Cerebellar nuclear complex (tissue), 1 donor: ENCODE measurements at places on chromosomes 1 and 21.

DNA sequence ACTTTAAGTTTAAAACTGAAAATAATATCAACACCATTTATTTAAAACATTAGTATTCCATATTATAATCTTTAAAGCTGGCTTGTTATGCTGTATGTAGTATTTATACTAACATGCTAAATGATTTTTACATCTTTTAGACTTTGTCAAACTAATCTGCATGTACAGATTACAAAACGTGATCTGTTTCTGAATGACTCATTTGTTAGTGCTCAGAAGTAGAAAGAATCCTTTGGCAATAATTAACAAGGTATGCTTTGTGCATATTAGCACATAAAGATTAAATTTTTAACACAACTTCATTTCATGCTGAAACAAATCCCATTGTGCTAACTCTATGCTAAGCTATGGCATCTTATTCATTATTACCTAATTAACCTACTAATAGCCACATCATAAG is 242.4 kb downstream of the BARHL2 start:
- no peak for DNase-seq

DNA sequence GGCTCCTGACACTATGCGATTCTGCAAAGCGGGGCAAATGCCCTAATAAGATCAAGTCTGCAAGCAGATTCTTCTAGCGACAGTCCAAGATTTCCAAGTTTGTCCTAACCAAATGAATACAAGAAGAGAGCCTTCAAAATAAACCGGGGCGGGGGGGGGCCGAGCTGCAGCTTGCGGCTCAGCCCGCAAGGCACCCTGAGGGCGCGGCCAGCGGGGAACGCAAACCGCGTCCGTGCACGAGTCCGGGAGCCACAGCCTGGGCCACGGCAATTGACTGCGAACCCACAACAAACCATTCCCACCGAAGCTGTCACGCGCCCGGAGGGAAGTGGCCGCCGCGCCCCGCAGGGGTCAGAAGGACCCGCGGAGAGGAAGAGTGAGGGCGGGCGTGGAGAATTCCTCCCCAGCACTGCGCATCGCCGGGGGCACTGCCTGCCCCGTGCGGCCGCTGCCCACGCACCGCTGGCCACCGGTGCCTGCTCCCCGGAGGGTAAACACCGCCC is 687 bp downstream of the TGFBR3 start:
- DNase-seq = no peak

- DNase-seq = no peak
Observed at GRCh38 chr1:218478336-218478735, 133.2 kb downstream of the TGFB2 start.

- DNase-seq = no peak
Observed at GRCh38 chr1:112304126-112304525, 91.9 kb upstream of the CTTNBP2NL start.

DNA sequence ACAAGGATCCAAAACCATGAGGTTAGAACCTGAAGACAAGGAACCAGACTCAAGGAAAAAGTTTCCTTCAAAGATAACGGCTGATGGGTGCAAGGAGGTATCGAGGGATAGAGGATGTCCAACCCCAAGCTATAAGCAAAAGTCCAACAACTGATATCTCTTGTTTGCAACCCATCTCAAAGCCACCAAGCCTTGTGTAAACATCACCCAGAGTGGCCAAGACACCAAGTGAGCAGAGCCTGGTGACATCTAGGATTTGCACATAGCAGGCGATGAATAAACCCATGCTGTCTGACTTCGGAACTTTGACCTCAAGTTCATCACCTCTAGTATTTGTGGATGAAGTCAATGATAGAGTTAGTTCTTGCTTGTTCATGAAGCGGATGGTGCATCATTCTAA is 180.7 kb downstream of the ETS2 start:
- no peak for DNase-seq

GRCh38 chr1:20187103-20187812 is 940 bp upstream of the PLA2G2C start:
- no peak for DNase-seq

DNA sequence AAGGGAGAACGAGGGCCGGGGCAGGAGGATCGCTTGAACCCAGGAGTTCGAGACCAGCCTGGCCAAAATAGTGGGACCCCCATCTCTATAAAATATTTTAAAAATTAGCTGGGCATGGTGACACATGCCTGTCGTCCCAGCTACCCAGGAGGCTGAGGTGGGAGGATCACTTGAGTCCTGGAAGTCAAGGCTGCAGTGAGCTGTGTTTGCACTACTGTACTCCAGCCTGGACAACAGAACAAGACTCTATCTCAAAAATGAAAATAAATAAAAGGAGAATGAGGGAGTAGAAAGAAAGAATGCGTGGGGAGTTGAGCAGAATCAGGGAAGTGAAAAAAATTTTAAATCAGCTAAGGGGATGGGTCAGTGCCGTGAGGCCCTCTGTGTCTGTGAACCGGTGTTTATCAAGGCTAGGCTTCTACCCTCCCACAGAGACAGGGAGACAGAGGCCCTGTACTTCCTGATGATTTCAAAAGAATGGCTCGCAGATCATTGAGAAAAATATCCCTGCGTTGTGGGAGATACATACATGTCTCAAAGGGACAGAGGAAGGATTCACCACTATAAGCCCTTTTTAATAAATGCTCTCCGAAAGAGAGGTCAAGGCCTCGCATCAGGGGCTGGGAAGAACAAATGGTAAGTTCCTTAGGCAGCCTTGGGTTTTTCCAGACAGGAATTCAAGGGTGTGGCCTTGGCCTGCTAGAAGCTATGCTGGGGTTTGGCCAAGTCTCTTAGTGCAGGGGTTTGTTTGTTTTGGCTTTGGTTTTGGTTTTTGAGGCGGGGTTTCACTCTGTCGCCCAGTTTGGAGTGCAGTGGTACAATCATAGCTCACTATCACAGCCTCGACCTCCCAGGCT is 20.7 kb downstream of the IL10RB start:
- DNase-seq = no peak

GRCh38 chr1:201552941-201553351 is 14.0 kb downstream of the NAV1 start:
- DNase-seq = no peak

DNA sequence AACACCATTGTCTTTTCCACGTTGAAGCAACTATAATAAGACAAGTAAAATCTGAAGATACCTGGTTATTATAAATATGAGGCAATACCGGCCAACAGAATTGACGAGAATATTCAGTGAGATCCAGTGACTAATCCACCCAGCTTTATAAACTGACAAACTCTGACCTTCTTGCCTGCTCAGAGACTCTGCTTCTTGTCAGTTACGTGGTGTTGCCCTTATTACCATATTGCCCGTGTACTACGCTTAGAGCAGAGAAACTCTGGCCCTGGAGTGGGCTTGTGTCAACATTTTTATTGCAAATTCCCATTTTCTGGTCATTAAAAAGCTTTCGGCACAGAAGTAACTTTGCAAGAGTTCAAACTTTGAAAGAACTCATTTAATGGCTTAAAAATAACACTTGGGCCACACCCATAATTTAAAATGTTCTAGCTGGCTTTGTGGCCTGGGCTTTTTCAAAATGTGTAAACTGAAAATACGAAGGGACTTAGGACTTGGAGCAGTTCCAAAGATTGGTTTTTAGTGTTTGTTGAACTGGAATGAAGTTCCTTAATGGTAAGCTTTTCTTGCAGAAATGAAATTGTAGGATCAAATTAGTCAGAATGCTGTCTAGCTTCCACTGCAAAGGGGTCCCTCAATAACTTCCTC is 266.2 kb downstream of the LMO4 start:
- no peak for DNase-seq

DNA sequence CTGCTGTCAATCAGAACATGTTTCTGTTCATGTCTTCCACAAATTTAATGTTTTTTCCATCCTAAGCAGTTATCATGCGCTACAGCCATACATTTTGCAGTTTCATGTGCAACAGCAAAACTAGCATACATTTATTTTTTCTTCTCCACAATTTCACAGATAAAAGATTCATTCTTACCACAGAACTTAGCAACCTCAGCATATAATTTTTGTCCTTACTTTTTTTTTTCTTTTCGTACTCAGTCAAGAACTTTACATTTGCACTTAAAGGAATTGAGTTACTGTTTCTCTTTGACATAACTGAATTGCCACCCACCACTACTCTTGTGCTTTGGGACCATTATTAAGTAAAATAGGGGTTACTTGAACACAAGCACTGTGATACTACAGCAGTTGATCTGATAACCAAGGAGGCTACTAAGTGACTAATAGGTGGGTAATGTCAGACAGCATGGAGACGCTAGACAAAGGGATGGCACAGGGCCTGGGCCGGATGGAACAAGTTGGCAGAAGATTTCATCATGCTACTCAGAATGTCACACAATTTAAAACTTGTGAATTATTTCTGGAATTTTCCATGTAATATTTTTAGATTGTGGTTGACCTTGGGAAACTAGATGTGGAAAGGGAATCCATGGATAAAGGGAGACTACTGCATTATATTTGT is 50.2 kb upstream of the LHX8 start:
- no peak for DNase-seq

- no peak for DNase-seq
Observed at GRCh38 chr1:151867321-151867720, 13.8 kb upstream of the THEM5 start.

DNA sequence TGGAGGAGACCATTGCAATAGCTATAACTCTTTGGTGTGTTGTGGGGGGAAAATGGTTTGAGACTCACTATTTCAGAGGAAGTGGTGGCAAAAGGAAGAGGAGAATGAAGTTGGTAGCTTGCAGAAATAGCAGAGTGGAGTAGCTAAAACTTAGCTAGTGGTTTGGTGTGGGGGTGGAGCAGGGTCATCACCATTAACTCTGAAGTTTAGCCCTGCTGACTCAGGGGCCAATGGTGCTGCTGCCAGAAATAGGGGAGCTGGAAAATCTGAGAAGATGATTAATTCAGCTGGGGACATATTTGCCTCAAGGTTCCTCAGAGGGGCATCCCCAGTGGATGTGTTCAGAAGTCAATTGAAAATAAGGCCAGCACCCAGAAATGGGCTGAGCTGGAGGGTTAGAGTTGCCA is 65.4 kb downstream of the RUNX1 start:
- no peak for DNase-seq

DNA sequence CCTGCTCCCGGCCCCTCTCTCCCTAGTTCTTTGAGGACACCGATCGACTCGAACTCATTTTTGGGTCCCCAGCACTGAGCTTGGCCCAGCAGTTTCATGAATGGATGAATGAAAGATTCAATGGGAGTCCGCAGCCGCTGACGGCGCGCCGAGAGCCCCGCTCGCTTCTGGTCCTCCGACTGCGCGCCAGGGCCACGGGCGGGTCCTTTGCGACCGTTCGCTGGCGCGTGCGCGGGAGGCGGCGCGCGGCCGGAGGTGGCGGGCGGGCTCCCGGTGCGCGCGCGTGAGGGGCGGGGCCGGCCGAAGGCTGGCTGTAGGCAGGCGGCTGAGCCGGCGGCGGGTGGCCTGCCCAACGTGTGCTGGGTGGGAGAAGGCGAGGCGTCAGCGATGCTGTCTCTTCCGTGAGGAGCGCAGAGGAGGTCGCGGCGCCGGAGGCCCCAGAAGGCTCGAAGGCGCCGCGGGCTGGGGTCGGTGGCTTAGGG is at the start of gene MAST2:
MAST2 (plus strand) TSS at position 314 of the 482 bp plus-strand sequence. CDS start 284 bp downstream, outside the sequence.
- DNase-seq = no peak
